ENCODE measurements at places on chromosomes 5 and 9.

DNA sequence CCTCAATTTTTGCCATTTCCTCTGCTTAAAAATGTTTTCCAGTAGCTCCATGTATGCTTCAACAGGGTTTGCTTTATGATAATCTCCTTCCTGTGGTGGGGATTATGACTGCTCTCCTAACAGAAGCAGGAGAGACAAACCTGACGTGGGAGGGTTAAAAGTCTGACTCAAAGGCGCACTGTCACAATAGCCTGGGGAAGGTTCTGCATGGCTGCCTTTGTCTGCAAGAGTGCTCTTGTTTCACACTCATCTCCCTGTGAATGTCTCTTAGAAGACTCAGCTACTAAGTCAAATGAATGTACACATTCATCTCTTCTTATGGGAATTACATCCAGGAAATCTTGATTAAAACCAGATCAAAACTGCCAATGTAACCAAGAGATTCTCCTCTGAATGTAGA lies 90.9 kb upstream of the MTAP start:
- DNase-seq = no peak

- DNase-seq = no peak
Observed at GRCh38 chr9:69149321-69149807, 24.7 kb upstream of the TJP2 start.

DNA sequence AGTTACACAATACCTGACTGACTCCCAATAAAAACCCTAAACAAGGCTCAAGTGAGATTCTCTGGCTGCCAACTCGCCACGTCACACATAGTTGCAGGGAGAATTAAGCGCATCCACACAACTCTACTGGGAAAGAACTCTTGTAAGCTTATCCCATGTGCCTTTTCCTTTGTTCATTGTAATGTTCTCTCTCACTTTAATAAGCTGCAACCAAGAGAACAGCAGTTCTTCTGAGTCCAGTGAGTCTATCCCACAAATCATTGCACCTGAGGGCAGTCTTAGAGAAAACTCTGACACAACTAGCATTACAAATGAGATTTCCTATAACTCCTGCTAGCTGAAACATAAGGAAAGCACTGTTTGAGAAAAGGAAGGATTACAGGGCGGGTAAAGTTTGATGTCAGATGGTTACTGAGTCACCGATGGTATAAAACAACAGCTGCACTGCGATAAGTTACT lies 27.4 kb downstream of the CENPK start:
- no peak for DNase-seq

GRCh38 chr9:70789086-70789485 lies 332.3 kb downstream of the TRPM3 start:
- DNase-seq = no peak

DNA sequence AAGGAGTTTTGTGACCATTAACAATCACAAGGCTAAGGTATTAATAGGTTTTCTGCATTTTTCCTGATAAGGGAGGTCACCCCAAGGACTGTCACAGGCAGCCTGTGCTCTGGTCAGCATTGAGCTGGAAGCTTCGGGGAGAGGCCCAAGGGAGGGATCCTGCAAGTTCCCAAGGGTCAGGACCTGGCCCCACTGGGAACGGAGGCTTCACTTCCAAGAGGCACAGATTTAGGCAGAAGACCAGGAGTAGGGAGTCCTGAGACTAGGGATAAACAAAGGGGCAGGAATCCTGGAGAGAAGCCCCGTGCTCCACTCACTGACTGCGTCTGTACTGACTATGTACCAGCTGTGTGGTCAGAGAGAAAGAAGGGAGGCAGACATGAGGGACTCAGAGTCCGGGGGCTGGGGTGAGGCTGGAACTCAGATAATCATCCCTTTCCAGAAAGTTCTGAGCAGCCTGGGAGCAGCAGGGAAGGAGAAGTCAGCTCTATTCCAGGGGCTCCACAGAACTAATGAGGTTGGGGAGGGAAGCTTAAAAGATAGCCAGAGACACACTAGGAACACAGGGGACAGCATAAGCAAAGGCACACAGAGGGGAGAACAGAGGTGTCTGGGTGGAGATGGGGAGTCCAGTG lies 37.8 kb downstream of the B4GALT1 start:
- no peak for DNase-seq

- no peak for DNase-seq
Observed at GRCh38 chr5:120621339-120621738, 157.2 kb downstream of the PRR16 start.

DNA sequence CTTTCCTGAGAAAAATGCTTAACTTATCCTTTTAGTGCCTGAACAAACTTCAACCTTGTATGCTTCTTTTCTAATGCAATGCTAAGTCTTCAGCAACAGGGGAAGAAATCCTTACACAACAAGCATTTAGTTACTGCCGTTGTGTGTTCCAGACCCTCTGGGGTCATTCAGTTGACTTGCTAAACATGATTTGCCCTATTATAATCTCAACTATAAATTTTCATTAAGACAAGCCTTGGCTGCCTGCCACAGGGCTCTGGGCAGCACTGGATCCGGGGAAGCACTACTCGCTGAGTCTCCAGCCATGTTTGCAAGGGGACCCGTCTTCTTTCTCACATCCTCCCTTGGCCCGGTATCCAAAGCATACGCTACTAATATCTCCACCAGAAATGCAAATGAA lies 58.1 kb downstream of the PTCH1 start:
- no peak for DNase-seq

- no peak for DNase-seq
Observed at GRCh38 chr5:132226516-132227234, 978 bp downstream of the P4HA2 start.

GRCh38 chr5:98917433-98917832 lies 11.4 kb downstream of the CHD1 start:
- no peak for DNase-seq

- DNase-seq = no peak
Observed at GRCh38 chr5:116605310-116606070, 30.9 kb upstream of the SEMA6A start.

DNA sequence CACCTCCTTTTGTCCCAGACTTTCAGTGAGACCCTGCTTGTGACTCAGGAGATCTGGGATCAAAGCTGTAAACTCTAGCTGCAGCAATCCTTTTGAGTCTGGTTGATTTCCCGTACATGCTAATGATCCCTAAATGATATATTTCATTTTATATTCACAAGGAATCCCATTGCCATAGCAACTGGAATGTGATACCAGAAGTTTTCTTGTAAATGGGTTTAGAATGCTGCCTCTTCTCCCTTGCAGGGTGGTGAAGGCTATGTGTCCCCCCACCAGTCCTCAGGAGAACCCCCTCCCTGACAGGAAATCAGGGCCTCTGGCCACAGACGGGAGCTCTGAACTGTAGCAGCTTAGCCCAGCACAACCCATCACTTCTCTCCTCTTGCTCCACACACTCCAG lies 215.0 kb downstream of the FSTL4 start:
- no peak for DNase-seq

DNA sequence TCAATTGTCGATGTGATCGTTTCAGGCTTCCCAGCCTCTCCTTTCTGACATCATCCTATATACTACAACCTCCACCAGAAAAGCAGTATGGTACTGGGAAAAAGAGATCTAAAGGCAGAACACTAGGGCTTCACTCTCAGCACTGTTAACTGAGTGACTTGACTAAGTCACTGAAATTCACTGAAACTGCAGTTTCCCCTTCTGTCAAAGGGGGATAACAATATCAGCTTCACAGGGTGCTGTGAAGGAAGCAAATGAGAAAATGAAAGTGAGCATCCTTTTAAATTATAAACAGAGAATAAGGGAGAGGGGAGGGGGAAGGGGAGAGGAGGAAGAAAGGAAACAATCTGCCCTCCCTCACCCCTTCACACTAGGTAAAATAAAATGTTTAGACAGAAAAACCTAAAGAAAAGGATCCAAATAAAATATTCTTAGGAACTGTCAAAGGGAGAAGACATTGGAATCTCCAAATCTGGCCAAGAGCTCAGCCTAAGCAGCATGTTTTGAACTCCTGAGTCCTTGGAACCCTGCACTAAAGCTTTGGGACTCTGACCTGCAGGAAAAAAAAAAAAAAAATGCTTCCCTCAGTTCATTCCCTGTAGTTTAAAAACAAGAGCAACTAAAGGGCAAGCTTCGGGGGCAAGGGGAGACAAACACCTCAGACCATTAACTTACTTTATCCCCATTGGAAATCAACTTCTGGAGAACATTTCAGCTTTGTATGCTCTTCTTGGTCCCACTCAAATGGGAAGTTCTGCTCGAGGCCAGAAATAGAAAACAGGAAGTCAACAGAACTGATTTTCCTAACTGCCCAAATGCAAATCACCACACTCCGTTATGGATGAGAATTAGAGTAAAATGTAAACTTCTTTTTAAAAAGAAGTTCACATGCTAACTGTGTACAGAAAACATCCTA lies 178.3 kb downstream of the DEPDC1B start:
- no peak for DNase-seq

DNA sequence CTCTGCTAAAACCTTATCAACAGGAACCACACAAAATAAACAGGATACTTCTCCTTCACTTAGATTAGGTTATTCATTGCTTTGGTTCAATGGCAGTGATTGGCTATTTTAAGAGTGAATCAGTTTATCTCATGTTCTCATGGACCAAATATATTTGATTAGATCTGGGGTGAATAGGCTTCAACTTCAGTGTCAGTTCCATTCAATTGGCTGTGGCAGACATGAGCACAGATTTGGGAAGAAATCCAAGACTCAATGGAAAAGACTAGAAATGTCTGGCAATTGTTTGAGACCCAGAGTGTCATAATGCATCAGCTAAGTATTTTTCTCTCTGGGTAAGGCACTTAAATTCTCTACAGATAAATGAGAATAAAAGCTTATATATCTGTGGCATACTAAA lies 37.1 kb downstream of the CDH18 start:
- no peak for DNase-seq

DNA sequence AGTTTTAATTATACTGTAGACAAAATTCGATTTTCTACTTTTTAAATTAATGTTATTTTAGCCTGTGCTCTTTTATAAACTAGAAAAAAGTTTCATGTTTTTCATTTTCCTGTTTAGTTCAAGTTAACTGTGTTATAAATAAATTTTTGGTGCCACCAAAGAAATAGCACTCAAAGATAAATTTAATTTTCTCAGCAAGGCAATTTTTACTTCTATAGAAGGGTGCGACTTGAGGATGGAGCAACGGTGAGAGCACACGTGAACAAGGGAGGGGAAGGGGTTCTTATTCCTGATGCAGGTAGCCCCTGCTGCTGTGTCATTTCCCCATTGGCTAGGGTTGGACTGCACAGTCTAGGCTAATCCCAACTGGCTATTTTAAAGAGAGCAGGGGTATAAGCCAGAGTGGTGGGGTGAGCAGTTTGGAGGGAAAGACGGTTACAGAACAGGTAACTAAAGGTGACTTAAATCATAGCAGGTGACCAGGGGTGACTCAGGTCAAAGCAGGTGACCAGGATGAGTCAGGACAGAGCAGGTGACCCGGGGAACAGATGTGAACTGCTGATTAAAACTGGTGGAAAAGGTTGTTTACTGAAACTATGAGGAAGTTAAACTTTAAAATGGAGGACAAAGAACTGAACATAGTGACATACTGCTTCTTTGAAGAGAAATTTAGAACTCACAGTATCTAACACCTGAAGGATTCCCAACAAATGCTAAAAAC lies 104.6 kb upstream of the GPBP1 start:
- DNase-seq = no peak

DNA sequence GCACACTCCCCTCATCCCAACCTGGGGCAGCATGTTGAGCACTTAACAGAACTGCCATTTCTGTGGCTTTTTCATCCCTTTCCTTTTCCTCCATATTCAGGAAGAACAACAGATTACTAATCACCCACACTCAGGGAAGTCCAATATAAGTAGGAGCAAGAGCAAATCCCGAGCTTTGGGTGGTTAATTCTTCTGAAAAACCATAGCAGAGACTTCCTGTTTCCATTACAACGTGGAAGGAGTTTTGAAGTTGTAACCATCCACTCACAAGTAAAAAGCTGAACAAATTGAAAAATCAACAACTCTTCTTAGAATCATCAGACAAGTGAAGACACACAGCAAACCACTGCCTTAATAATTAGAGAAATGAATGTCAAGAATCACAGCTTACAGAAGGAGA lies 8.2 kb downstream of the CTSL start:
- DNase-seq = no peak

GRCh38 chr9:124707666-124708065 lies 63.4 kb downstream of the NR6A1 start:
- no peak for DNase-seq

DNA sequence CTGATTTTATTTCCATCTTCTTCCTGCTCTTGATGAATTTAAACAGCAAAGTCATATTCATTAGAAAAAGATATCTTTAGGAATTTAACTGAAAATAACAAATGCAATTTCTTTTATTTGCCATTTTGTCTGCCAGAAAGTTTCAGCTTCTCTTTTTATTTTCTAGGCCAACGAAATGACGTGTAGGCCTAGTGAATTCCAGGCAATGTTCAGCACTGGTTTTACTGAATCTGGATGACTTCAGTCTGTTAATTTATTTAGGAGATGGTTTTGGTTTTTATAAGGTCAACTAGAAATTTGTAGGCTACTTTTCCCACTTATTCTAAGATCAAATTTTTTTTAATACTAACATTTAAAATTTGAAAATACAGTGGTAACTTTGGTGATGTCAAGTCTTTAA lies 129.1 kb upstream of the VCAN start:
- DNase-seq = no peak

Measured in stimulated activated CD8-positive, alpha-beta memory T cell treated with anti-CD3 and anti-CD28 coated beads, Interleukin-4, amount 100 ng/mL, for 4 hours (primary cell).